Osteoblast (primary cell): ENCODE measurements at places on chromosomes 5 and 9. TPM values are rescaled to one million over a fixed set of nuclear protein-coding genes. Genes with fewer than 3 reads are reported as not detected.

The ZNF608 gene
- total RNA-seq, result 11.6 and 14.7 TPM in 2 replicates

DNA sequence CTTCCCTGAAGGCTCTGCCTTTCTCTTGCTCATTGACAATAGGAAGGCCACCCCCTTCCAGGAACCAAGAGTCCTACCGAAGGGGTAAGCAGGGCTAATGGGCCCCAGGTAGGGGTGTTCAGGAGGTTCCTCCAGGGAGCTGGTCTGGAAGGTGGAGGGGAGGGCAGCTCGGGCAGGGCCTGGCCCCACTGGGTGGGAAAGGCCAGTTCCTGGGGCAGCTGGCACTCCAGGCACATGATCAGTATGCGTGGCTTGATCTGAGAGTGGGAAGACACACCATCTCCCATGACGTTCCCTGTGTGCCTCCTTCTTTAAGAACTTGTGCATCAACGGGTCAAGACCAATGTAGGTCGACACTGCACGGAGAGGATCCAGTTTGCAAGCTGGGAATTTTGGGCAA lies 149.8 kb downstream of the PHF2 start:
- H3K4me1 ChIP-seq, result no peaks in the 10 kb centered on the region
- no peak overlapping the region for H3K27ac ChIP-seq
- H3K36me3 ChIP-seq, result no peaks in the 10 kb centered on the region
- H3K4me3 ChIP-seq, result no peak overlapping the region
- no peak for DNase-seq

- DNase-seq, result no peak
- peak overlapping the region; percentile 61 for H3K4me3 ChIP-seq
- H3K27me3 ChIP-seq, result no peaks in the 10 kb centered on the region
- no peak overlapping the region for H3K27ac ChIP-seq
- H3K36me3 ChIP-seq, result no peaks in the 10 kb centered on the region
Measured at GRCh38 chr5:42876375-42876844, 64.7 kb upstream of the SELENOP start.

- no peak overlapping the region for H3K27ac ChIP-seq
- H3K4me1 ChIP-seq, result no peaks in the 10 kb centered on the region
- H3K27me3 ChIP-seq, result no peaks in the 10 kb centered on the region
- no peak for DNase-seq
Measured at GRCh38 chr9:75017378-75017777, 10.7 kb downstream of the CARNMT1 start.

DNA sequence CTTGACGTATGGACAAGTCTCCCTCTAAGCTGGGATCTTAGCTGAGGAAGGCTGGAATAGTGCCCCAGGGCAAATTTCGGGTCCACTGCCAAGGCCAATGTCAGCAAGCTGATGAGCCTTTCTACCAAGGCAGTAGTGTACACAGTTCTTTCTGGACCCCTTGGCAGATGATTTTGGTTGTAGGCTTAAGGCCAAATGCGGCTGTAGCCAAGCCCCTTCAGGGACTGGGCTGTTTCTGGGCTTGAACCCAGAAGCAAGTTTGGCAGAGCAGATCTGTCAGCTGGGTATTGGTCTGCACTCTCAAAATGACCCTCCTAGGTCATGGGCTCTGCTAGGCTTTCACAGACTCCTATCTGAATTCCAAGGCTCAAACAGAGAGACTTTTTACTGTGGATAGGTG lies 121.6 kb downstream of the ADAMTSL1 start:
- H3K4me3 ChIP-seq, result no peak overlapping the region
- DNase-seq, result no peak
- H3K27me3 ChIP-seq, result no peaks in the 10 kb centered on the region

DNA sequence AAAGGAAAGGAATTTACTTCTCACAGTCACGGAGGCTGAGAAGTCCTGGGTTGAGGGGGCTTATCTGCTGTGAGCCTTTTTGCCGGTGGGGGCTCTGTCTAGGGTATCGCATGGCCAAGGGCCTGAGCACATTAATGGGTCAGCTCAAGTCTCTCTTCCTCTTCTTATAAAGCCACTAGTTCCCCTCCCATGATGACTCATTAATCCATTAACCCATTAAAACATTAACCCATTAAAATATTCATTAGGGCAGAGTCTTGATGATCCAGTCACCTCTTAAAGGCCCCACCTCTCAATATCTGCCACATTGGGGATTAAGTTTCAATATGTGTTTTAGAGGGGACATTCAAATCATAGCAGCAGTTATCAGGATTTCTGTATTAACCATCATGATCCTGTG lies 406.3 kb downstream of the SPOCK1 start:
- no peak overlapping the region for H3K4me3 ChIP-seq
- H3K27me3 ChIP-seq, result no peaks in the 10 kb centered on the region
- peaks cover 33% of the 10 kb centered on the region for H3K4me1 ChIP-seq
- no peak for DNase-seq

DNA sequence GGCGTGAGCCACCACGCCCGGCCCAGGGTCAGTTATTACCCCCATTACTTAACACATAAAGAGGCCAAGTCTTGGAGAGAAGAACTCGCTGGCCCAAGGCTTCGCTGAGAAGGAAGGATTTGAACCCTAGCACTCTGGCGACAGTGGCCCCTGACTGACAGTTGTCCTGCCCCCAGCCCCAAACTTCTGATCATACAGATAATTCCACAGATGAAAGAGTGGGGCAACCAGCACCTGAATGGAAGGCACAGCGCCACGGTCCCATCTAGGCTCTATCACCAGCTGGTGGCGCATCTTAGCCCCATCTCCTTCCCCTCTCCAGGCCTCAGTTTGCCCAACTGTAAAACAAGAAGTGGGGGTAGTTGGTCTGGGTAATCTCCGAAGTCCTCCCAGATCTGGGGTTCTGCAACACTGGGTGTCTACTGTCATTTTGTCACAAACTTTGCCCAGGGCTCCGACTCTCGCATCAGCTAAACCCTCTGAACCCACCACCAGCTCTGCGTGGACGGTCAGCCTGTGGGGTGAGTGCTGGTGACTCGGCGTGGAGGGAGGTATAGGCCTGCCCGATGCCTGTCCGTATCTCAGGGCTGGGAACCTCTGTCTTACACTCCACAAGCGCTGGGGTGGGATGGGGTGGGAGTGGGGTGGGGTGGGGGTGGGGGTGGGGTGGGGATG lies 209.3 kb downstream of the C9orf50 start:
- no peak overlapping the region for H3K4me3 ChIP-seq
- H3K36me3 ChIP-seq, result no peaks in the 10 kb centered on the region
- peaks cover 13% of the 10 kb centered on the region for H3K4me1 ChIP-seq
- no peaks in the 10 kb centered on the region for H3K27me3 ChIP-seq
- DNase-seq, result peak; percentile 22
- no peak overlapping the region for H3K27ac ChIP-seq

DNA sequence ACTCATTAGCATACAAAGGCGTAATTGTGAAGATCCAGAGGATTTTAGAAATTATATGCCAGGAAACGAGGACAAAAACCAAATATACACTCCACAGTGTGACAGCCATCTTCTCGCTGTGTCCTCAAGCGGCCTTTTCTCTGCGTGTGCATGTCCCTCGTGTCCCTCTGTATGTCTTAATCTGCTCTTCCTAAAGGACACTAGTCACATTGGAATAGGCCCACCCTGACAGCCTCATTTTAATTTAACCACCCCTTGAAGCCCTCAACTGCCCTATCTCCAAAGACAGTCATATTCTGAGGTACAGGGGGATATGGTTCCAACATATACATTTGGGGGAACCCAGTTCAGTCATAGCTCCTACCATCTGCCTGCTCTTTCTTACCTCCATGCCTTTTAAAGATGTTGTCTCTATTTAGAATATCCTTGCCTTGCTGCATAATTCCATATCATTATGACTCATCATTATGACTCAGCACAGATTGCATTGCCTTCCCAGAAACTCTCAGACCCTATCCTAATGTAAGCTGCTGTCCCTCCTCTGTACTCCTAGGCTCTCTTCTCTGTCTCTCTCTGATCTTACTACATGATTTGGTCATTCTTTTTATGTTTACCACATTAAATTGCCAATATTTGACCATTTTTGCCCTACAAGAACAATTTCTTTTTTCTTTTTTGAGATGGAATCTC lies 210.9 kb downstream of the AOPEP start:
- peak overlapping the region; percentile 82 for H3K27ac ChIP-seq
- H3K4me3 ChIP-seq, result no peak overlapping the region
- peaks cover 46% of the 10 kb centered on the region for H3K4me1 ChIP-seq

The ASPN gene
- total RNA-seq, result 1.1 and 1.2 TPM in 2 replicates

DNA sequence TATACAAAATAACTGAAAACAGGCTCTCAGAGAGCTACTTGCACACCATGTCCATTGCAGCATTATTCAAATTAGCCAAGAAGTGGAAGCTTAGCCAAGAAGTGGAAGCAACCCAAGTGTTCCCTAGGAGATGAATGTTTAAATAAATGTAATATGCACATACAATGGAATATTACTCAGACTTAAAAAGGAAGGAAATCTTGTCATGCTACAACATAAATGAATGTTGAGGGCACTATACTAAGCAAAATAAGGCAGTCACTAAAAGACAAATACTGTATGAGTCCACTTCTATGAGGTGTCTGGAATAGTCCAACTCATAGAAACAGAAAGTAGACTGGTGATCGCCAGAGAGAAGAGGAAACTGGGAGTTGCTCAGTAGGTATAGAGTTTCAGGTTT lies 438.1 kb downstream of the MAT2B start:
- H3K36me3 ChIP-seq, result no peaks in the 10 kb centered on the region
- H3K27me3 ChIP-seq, result no peaks in the 10 kb centered on the region
- DNase-seq, result peak; percentile 32
- no peaks in the 10 kb centered on the region for H3K4me1 ChIP-seq

The SLC25A2 gene
- 0.36 and 0.59 TPM in 2 replicates for total RNA-seq

The SHC3 gene
- total RNA-seq, result under 0.01 and 0.36 TPM in 2 replicates

The ARID3C gene
- under 0.01 TPM in 1 of 2 replicates, not detected in the other for total RNA-seq

The NR4A3 gene
- 0.29 and 0.36 TPM in 2 replicates for total RNA-seq

DNA sequence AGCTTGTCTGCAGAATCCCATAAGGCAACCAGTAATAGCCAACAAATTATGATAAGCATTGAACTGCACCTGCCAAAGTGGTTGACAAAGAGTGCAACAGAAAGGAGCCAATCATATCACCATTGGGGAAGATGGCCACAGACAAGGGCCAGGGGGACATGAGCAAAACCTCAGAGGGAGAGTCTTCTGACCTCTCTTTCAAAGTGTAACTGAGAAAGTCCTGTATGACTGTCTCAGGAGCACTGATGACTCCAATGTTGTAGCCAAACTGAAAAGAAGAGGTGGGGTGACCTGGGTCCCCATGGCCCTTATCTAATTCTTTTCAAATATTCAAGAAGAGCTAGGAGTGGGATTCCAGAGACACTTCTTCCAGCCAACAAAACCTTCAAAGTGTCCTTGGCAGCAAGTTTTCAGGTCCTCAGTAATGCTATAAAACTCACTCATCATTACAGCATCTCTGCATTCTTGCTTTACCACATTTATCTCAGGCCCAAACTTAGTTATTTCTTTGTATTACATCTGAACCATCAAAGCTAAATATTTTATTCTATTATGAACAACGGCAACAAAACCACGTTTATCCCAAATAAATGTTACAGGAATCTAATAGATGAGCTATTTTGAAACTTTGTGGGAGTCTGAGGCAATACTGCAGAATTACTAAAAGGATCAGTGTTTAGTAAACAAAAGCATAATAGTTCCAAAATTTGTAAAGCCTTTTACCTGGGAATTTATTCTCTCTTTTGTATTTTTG lies 24.4 kb downstream of the FBLL1 start:
- peaks cover 32% of the 10 kb centered on the region for H3K36me3 ChIP-seq
- H3K27me3 ChIP-seq, result no peaks in the 10 kb centered on the region
- H3K4me1 ChIP-seq, result peaks cover 8% of the 10 kb centered on the region
- no peak for DNase-seq
- no peak overlapping the region for H3K4me3 ChIP-seq
- no peak overlapping the region for H3K27ac ChIP-seq

- no peaks in the 10 kb centered on the region for H3K36me3 ChIP-seq
- no peaks in the 10 kb centered on the region for H3K27me3 ChIP-seq
- no peak overlapping the region for H3K27ac ChIP-seq
Measured at GRCh38 chr9:114853071-114853855, 47.4 kb upstream of the TNFSF15 start.

The NEUROG1 gene
- not detected in 2 replicates for total RNA-seq

GRCh38 chr9:116550696-116551436 lies 136.2 kb upstream of the TRIM32 start:
- no peak overlapping the region for H3K4me3 ChIP-seq
- H3K27me3 ChIP-seq, result no peaks in the 10 kb centered on the region
- H3K36me3 ChIP-seq, result no peaks in the 10 kb centered on the region
- peaks cover 48% of the 10 kb centered on the region for H3K4me1 ChIP-seq
- H3K27ac ChIP-seq, result peak overlapping the region; percentile 81
- no peak for DNase-seq
